NCI-H1930 (cell line): ENCODE measurements at places on chromosomes 5 and 9.

- DNase-seq, result no peak
Observed at GRCh38 chr5:150035139-150035895, 34.8 kb downstream of the HMGXB3 start.

- DNase-seq, result no peak
Observed at GRCh38 chr9:27880156-27880555, 306.9 kb upstream of the C9orf72 start.

- no peak for DNase-seq
Observed at GRCh38 chr9:98191671-98192502, 550 bp downstream of the CORO2A start.

- no peak for DNase-seq
Observed at GRCh38 chr9:76576344-76576743, 117.4 kb downstream of the GCNT1 start.

DNA sequence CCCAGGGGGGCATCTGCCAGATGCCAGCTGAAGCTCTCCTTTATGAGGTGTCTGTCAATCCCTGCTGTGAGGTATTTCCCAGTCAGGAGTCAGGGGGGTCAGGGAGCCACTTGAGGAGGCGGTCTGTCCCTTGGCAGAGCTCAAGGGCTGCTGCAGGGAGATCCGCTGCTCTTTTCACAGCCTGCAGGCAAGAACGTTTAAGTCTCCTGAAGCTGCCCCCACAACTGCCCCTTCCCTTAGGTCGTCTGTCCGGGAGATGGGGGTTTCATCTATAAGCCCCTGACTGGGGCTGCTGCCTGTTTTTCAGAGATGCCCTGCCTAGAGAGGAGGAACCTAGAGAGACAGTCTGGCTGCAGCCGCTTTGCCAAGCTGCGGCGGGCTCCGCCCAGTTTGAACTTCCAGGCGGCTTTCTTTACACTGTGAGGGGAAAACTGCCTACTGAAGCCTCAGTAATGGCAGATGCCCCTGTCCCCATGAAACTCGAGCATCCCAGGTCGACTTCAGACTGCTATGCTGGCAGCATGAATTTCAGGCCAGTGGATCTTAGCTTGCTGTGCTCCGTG lies 148.3 kb downstream of the RPS23 start:
- DNase-seq, result no peak

GRCh38 chr9:101126556-101126955 lies 98.0 kb downstream of the PLPPR1 start:
- no peak for DNase-seq

- no peak for DNase-seq
Observed at GRCh38 chr9:127731938-127732337, 3.2 kb downstream of the TOR2A start.

GRCh38 chr9:106387965-106388364 lies 475.0 kb upstream of the ZNF462 start:
- no peak for DNase-seq

DNA sequence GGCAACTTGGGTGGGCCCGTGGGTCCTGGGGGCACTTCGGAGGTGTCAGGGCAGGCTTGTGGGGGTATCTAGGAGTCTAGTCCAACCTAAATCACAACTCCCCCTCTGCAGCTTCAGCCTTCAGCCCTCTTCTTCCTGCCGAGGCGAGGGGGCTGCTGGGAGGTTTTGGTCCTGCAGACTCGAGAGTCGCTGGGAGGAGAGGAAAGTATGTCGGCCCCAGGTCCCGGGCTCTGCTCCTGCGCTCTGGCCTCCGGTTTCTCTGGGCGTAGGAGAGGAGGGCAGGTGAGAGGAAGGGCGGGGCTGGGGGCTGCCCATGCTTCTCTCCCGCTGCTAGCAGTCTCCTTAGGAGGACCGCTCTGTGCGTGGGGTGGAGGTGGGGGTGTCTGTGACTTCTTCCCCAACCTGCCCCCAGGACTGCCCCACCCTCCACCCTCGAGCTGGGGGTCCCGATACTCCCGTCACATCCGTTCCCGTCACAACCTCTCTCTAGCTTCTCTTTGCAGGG lies 139.8 kb upstream of the COL5A1 start:
- DNase-seq, result no peak
